Endothelial cell of umbilical vein (primary cell): ENCODE measurements at places on chromosomes 3 and 15.
A peak's percentile ranks its signal among the peaks of the same experiment; 100 is the strongest.

GRCh38 chr3:152040319-152040718 is 166.9 kb downstream of the SUCNR1 start:
- no peak for DNase-seq

DNA sequence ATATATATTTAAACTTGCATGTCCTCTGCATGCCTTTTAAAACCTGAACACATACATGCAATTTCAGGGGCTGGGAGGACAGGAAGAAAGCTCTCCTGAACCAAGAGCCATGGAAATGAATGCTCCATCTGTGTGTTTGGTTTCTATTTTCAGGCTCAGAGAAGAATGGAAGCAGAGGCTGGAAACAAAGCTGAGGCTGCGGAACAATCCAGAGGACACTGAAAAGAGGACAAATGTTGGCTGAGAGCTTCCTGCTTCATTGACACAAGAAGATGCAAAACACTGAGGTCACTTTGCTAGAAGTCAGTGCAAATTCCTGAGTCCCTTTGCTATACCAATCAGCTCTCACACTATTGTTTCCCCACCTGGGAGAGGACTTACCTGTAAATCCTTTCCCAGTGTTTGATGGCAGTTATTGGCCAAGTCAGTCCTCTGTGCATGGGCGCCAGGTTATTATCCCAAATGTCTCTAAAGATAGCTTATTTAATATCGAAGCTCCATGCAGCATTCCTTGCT is 12.7 kb downstream of the FAM240A start:
- no peak for DNase-seq

GRCh38 chr3:183317271-183317670 is 64.2 kb downstream of the B3GNT5 start:
- no peak for DNase-seq

DNA sequence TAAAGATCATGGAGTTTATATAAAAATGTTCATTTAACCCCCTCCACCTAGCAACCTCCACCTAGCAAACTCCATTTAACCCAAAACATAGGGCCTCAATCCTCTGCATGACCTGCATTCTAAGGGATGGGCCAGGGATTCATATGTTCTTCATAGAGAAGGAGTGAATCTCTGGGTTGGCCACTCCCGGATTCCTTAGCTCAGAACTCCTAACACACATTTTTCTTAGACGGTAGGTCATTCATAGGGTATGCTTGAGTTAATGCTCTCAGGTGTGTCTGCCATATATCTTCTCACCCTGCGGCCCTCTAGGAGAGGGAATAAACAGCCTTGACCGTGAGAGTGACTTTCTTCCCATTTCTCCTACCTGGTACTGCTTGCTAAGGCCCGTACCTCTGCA is 102.0 kb upstream of the IGSF10 start:
- DNase-seq, result no peak

DNA sequence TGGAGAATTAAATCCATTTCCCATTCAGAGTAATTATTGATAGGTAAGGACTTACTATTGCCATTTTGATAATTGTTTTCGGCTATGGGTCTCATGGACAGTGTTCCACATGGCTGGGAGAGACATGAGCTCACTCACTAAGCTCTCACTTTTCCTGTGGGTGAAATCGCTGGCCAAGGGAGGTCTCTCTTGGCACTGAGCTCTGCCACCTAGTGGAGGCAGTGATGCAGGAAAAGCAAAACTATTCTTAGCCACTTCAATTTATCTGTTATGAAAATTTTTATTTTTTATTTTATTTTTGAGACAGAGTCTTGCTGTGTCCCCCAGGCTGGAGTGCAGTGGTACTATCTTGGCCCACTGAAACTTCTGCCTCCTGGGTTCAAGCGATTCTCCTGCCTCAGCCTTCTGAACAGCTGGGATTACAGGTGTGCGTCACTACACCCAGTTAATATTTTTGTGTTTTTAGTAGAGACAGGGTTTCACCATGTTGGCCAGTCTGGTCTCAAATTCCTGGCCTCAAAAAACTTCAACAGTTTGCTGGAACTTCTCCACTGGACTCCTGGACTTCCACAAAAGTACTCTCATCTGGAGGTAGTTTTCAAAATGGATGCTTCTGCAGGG is 4.7 kb upstream of the RNF13 start:
- DNase-seq, result peak; percentile 81

DNA sequence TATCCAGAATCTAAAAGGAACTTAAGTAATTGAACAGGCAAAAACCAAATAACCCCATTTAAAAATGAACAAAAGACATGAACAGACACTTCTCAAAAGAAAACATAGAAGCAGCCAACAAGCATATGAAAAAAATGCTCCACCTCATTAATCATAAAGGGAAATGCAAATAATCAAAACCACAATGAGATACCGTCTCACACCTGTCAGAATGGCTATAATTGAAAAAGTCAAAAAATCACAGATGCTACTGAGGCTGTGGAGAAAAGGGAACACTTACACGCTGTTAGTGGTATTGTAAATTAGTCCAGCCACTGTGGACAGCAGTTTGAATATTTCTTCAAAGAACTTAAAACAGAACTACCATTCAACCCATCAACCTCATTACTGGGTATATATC is 220.7 kb downstream of the MEX3B start:
- DNase-seq, result no peak

DNA sequence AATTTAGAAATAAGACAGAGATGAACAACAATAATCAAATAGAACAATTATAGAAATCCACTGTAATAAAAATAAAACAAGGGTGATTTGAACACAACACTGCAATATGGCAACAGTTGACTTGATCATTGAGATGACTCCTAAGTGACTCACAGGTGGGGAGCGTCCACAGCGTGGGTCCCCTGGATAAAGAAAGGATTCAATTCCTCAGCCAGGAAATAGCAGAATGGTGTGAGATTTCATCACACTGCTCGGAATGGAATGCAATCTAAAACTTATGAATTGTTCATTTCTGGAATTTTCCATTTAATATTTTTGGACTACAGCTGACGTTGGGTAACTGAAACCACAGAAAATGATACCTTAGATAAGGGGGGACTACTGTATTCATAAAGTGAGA is 82.0 kb downstream of the CNTN3 start:
- no peak for DNase-seq

DNA sequence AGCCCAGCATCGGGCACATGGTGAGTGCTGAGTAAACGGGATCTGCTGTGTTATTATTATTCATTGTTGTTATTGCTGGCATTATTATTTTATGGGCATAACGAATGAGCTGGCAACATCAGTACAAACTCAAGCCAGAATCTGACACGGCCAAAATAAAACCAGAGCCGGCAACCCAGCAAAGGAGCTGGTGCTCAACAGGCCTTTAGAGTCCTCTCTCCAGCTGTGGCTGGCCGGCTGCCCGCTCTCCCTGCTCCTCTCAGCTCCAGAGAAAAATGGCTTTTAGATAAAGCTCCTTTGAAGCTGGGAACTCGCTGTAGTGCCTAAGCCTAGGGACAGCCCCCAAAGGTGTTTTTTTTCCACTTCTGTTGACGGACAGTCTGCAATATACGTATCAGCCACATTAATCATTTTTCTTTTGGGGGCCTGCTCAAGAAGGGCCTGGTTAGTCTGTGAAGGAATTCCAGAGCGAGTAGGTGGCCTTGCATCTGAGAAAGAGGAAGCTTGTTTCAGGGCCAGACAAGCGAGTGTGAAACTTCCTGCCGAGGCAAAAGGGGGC is 193.9 kb upstream of the UBE2E1 start:
- peak; percentile 63 for DNase-seq

- DNase-seq, result no peak
These were observed 1037.9 kb downstream of the EPHA3 start for GRCh38 chr3:90145094-90145860.

GRCh38 chr3:168608926-168609325 is 513.2 kb upstream of the GOLIM4 start:
- DNase-seq, result no peak

DNA sequence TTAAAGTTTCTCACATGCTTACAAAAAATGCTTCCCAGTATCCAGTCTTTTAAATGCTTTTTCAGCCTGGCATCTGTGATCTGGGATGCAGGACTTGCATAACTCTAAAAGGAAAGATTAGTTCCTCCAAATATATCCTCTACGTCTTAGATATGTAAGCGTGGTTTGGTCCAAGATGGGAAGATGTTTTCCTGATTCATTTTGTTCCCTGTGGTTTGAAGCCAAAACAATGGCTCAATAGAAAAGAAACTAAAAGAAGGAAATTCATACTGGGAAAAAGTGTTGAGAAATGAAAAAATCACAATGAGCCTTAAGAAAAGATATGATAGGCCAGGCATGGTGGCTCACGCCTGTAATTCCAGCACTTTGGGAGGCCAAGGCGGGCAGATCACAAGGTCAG is 1002.8 kb downstream of the NAALADL2 start:
- no peak for DNase-seq

GRCh38 chr3:72964633-72965032 is 32.0 kb upstream of the PPP4R2 start:
- DNase-seq, result no peak

DNA sequence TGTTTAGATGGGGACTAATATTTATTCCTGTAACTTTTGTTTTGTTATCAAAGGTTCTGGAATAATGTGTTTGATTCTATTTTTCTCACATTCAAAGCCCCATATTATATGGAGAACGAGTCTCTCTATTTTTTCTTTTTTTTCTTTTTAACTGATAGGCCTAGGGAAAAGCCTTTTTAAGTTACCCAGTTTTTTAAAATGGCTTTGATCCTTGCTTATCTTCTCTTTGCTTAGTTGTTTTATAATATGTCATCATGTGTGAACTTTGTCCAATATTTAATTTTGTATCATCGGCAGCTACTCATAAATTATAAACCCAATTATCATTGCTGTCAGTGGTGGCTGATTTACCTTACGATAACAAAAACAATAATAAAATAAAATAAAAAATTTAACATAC is 610.3 kb upstream of the BCHE start:
- DNase-seq, result no peak

DNA sequence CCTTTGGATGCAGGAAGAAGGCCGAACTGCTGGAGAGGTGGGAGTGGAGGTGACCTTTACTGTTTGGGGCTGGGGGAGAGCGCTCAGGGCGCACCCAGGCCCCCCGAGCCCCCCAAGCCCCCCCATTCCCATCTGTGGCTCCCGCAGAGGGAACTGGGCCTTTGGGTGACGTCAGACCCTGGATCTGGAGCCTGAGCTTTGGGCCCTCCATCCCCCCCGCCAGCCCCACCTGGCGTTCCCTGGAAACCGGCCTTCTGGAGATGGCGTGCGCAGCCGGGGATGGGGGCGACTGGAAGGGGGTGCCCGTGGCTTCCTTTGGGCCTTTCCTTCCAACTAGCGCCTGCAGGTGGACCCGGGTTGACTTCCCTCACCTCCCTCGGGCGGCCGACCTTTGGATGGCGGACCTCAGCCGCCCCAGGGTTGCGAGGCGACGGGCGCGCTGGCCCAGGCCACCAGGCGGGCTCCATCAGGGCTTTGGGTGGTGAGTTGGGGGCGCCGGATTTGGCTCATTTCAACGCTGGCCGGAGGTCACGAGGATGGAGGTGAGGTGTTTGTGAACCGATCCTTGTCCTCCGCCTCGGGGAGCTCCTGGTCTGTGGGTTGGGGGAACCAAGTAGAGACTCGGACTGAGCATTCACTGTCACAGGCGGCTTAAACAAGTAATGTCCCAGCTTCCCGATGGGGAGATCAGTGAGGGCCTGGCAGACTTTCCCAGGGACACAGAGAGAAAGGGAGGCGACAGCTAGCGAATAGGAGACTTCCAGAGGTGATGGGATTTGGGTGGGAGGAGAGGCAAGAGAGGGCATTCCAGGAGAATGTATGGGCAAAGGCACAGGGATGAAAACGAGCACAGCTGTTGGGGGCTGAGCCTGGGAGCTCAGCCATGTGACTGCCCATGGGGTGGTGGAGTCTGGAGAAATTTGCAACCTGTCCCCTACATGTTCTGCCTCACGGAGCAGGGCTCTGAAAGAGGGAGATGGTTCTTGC is 709 bp downstream of the SCAMP5 start:
- DNase-seq, result no peak

- peak; percentile 24 for DNase-seq
These were observed 588.7 kb upstream of the CBLB start for GRCh38 chr3:106457281-106458180.

DNA sequence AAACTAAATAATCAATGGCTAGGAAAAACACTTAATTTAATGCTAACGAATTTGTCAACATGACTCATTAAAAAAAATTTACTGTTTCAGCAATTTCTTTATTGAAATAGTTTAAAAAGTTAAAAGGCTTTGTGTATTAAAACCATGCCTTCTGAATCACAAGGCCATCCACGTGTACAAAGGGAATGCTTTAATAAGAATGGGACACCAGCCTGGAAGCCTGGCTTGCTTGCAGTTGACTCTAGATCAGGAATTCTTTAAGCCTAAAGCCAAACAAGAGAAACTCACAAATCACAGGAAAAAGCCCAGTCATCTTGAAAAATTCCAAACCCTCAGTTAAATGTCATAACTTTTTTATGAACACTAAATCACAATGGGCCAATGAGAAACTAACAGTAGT is 137.6 kb downstream of the PEAK1 start:
- DNase-seq, result peak; percentile 60

DNA sequence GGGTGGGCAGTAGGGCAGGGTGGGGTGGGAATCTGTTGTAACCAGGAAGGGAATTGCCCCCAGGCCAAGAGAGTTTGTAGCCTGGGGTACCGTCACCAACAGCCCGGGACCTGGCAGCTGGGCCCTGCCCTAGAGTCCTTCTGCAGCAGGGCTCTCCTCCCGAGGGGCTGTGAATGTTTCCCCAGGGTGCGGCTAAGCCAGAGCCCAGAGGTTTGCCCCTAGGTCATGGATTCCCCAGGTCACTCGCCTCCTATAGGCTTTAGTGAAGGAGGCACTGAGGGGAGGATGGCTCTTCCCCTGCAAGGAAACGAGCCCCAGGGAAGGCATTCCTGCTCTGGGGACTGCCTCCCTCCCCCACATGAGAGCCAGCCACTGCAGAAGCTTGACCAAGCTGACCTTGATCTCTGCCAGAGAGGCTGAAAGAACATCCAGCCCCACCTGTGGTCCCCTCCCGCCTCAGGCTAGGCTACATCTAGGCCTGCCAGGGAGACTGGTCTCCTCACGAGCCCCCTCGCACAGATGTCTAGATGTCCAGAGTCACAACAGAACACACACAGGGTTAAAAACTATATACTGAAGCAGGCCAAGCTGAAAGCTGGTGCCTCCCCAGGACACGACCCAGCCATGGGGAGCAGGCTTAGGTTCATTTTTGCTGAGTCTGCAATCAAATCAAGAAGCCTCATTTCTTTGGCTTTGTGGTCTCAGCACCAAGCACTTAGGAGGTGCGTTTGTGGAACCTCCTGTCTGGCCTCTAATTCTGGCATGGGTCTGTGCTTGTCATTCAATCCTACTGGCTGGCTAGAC is 69.1 kb upstream of the TAMM41 start:
- no peak for DNase-seq

- DNase-seq, result peak; percentile 27
These were observed 265.5 kb upstream of the ROPN1 start for GRCh38 chr3:124257336-124257864.

- no peak for DNase-seq
These were observed 17.4 kb upstream of the ZNF609 start for GRCh38 chr15:64443016-64443415.

- peak; percentile 72 for DNase-seq
These were observed 154.1 kb upstream of the GOLIM4 start for GRCh38 chr3:168249550-168250414.

DNA sequence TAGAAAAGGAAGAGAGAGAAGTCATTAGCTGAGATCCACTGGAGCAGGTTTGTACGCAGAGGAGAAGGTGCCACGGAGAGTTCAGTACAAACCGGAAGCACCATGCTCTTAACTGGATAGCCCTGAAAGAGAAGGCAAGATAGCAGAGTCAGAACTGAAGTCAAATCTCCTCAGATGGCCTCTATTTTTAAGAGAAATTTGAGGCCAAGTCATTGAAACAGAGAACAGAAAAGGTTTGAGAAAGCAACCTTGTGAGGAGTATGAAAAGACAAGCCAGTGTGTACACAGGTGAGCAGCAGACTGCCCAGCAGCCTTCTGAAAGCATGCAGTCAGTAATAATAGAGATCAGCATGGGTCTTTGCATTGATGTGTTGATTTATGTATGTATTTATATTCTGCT is 66.1 kb upstream of the SPRED1 start:
- DNase-seq, result no peak
